H4 (cell line): ENCODE measurements at places on chromosomes 2 and 18.

DNA sequence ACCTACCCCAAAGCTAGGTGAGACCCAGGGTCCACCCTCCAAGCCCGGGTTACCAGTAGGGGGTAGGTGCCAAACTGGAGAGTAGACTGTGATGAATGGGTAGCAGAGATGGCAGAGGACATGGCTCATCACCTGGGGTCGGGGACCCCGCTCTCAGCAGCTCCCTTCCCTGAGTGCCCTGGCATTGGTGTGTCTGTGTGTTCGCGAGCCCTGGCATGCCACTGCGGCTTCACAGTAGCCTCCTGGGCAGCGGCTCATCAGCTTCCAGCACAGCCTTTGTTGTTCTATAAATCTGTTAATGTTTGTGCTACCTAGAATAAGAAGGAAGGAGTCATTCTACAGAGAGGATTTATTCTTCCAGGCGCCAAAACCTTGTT is 62.6 kb upstream of the ALPP start:
- DNase-seq, result no peak

DNA sequence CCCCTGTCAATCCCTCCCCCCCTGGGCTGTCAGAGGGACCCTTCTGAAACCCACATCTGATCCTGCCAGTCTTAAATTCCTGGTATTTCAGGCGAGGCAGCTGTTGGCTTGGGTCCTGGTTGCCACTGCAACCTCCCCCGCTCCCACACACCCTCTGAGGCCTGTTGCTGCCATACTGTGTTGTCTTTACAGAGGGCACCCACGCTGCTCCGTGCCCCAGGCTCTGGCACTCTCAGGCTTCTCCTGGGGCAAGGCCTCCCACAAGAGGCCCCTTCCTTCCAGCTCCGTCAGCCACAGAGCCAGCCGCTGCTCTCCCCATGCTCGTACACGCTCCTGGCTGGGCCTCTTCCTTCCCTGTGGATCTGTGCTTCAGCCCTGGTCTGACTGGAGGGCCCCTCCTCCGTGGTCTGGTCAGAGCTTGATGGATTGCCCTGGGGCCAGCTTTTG is 8.6 kb downstream of the CABLES1 start:
- DNase-seq, result no peak

GRCh38 chr18:78605255-78605654 is 374.4 kb upstream of the SALL3 start:
- no peak for DNase-seq

- DNase-seq, result no peak
Measured at GRCh38 chr2:172333235-172333977, 94.0 kb upstream of the ITGA6 start.
